ENCODE measurements at places on chromosomes 6 and 20.

DNA sequence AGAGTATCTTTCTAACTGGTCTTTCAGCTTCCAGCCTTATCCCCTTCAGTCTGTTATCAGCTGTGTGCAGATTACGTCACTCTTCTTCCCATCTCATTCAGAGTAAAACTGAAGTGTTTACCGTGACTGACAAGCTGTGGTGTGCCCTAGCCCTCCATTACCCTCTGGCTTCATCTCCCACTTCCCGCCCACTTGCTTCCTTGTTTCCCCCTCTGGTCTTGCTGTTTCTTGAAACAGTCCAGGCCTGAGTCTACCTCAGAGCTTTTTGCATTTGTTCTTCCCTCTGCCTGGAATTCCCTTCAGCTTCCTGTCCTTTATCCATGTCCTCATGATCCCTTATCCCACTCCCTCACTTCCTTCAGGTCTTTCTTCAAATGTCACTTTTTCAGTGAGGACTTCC, 66.9 kb downstream of the CARMIL1 start:
- DNase-seq = no peak

- DNase-seq = no peak
Observed at GRCh38 chr20:8971669-8972316, 97.1 kb upstream of the PLCB4 start.

DNA sequence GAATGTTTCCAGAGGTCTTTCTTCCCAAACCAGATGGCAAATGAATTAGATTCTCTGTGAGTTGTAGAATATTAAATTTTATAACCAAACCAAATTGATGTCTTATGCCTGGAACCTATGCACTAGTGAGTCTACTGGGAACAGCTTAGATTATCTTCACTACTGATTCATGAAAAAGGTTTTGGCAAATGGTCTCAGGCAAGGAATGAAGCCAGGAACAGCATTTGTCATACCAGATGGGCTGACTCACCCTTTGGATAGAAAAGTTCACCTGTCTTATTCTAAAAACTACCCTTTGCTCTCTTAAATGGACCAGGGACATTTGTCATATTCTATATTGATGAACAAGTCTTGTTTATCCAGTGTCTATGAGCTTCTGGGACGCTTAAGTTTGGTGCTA, 135.4 kb upstream of the ECI2 start:
- peak; percentile 27 for DNase-seq

DNA sequence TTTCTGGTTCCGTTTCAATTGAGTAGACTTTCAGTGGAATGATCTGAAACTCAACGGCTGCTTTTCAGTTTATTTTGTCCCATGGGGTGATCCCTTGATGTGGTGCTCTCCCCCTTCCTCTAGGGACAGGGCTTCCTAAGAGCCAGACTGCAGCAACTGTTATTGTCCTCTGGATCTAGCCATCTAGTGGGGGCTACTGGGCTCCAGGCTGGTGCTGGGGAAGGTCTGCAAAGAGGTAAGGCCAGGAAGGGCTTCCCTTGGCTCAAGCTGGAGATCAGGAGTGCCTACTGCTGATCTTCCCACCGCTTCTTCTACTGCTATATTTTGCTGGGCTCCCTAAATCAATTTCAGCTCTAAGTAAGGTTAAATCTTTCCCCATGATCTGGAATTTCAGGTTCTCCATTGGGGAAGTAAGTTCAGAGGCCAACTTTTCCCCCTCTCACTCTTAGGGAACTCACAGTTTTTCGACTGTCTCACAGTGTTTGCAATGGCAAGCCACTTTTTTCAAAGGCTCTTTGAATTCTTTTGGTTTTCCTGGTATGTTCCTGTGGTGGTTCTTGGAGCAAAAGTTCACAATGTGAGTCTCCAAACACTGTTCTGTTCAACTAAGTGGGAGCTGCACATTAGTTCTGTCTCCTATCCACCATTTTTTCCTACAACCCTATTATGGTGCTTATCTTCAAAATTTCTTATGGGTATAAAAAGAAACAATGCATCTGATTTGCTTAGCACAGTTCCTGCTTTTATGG, 286.2 kb upstream of the EXOC2 start:
- DNase-seq = no peak

- DNase-seq = no peak
Observed at GRCh38 chr6:11684901-11685480, 93.6 kb downstream of the ADTRP start.

DNA sequence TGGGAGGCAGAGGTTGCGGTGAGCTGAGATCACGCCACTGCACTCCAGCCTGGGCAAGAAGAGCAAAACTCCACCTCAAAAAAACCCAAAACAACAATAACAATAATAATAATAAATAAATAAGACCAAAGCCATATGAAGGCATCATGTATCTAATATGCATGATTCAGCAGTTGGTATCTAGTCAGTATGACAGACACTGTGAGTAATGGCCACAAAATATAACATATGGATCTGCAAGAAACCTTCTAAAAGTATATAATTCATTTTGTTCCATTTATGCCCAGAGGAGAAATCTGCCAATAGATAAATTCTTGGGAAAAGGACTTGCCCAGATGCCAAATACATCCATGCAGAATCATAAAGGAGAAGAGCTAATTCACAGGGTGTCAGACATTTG, 252.3 kb downstream of the BTBD9 start:
- DNase-seq = no peak

- DNase-seq = no peak
Observed at GRCh38 chr6:105591053-105591452, 188.2 kb upstream of the PREP start.

DNA sequence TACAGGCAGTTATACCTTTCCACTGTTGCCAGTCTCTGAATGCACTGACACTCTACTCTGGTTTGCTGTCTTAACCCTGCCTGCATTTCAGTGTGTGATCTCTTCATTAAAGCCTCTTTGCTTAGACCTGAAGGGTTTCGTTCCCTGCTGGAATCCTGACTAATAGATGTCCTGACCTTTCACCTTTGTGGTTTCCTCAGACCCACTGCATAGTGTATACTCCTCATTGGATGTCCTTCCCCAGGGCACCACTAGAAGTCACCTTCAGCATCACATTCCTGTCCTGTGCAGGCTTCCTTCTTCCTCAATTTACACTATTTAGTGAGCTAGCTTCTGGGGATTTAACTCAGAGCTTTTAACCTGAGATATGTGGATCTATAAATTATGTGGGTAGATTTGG, 120.6 kb downstream of the RCAN2 start:
- no peak for DNase-seq

DNA sequence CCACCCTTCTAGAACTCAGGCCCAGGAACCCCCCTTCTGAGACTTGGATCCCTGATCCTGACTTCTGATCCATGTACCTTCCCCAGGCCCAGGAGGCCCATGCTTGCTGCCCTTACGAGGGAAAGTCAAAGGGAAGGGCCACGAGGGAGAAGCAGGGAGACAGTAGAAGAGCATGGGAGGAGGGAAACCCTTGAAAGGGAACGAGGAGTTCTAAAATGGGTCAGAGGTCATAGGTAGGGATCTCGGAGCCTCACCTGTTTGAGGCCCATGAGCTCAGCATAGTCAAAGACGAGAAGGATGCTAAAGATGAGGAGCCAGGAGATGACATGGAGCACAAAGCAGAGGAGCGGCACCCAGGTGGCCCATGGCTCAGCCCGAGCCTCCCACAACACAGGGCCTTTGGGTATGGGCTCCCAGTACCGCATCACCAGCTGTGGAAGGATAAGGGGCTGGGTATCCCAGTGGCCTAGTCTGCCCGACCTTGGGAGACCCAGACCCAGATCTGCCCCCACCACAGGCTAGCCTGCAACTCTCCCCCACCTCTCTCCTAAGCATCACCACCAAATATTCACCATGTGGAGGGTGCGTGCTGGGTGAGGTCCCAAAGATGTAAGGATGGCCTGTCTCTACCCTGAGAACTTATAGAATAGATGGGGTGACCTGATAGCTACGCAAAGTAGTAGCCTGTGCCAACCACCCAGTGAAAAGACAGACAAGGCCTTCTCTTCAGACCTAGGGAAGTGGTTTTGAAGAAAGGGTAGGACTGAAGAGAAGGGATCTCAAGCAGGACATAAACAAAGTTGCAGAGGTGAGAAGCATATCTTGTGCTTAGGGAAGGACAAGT, 1.5 kb downstream of the NRM start:
- no peak for DNase-seq

DNA sequence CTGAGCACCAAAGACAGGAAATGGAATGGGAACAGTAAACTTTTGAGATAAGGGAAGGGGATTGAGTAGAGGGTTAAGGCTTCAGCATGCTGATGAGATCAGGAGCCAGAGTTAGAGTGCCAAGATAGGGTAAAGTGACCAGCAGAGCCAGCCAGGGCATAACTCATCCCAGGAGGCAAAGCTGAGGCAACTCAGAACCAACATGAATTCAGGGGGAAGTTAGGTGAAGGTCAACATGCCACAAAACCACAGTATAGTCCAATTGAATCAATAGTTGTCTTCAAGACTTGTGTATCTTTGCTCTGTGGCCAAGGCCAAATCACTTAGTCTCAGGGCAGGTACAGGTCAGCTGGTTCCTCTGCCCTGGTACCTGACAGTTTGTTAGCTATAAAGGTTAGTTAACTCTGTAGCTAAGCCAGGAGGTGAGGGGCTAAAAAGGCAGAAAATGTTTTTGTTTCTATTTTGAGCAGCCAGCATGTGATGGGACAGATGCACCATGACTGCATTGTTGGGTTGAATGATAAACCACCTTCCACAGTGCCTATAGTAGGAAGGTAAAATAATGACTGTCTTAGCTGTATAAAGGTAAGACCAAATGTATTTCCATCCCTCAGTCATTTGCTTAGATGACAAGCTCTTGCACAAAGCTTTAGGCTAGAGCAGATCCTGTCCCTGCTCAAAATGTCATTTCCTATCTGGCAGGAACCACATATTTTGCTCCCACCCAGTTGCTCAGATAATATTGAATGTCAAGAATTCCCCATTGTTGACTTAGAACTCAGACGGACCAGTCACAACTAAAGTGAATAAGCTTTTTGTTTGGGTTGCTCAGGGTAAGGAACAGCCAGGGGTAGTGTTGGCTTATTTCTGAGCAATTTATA, 15.8 kb downstream of the RNF8 start:
- peak; percentile 32 for DNase-seq

DNA sequence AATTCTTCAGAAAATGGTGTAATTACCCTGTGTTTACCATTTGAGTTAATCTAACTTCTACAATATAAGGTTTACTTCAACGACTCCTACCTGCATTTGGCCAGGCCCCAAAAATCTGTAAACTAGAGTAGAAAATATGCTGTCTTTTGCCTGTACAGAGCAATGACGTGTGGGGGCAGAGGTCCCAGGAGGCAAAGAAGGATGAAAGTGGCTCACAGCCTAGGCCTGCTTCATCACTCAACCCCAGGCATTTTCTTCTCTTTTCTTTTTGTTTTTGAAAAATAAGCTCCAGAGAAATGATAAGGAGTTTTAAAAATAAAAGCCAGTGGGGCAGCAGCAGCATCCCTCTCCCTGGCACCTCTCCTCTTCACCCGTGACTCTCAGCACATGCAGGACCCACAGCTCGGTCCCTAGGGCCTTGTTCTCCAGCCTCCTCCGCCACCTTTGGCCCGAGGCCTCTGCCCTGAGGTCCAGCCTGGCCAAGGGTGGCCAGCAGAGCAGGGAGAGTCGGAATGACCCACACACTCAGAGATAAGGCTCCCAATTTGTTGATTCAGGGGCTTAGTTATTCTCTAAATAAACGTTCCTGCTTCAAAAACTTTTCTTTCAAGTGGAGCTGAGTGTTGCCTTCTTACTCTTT, 310.3 kb upstream of the RNF24 start:
- no peak for DNase-seq

GRCh38 chr20:373171-373890, 7.2 kb upstream of the TRIB3 start:
- DNase-seq = no peak

DNA sequence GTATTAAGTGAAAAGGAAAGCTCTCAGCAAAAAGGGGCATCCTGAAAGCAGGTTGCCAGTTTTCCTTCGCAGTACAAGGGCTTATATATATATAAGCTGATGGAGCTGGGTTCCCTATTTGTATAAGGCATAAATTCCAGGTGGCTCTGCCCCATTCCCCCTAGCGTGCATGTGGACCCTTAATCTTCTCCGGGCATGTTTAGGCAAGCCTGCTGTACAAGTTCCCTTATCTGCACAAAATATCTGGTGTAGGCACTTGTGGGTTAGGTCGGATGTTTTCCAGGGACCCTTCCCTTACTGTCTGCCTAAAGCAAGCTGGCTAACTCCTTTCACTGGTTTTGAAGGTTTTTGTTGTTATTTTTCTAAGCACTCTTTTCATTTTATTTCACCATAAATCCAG, 140.7 kb downstream of the FUT9 start:
- no peak for DNase-seq

DNA sequence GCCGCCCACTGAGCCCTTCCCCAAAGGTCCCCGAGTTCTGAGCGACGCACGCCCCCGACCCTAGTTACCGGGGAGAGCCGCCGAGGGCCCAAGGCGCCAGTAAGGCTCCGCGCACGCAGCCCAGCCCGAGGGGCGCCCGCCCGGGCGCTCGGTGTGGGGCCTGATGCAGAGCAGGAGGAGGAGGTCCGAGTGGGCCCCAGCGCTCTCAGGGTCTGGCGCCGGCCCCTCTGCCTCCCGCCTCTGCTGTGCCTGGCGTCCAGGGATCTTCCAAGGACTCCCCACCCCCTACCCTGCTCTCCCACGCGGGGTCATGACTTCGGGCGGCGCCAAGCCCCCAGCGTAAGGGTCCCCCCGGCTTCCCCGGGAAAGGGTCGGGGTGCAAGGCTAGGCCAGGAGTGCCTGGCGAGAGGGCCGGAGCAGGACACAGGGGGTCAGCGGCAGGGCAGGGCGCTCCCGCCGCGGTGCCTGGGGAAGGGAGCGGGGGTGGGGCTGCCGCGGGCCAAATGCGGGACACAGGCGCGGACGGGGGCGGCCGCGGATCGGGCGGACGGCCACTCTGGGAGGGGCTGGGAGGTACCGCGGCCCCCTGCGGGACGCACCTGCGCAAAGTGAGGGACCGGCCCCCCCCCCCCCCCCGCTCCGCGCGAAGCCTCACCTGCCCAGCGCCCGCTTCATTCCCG, 637 bp downstream of the ABHD12 start:
- DNase-seq = peak; percentile 17

DNA sequence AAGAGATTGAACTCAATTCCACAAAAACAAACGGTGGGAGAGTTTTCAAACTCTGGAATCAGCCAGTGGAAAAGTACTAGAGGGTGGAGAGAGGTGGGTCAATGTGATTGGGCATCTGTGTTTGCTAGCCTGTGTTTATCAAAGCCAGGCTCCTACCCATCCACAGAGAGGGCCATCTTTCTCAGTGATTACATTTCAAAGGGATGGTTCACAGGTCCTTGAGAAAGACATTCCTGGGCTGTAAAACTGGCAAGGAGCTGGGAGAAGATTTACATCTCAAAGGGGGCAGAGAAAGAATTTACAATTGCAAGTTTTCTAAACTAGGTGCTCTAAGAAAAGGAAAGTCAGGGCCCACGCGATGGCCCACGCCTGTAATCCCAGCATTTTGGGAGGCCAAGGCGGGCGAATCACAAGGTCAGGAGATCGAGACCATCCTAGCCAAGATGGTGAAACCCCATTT, 146.8 kb upstream of the UST start:
- DNase-seq = no peak

Data from Ammon's horn (tissue), 1 donor.